ENCODE measurements at places on chromosomes 1 and 21.
A peak's percentile ranks its signal among the peaks of the same experiment; 100 is the strongest.

GRCh38 chr1:108079440-108080025, 114.6 kb upstream of the VAV3 start:
- DNase-seq: no peak

GRCh38 chr1:181483285-181484195, at the start of gene CACNA1E:
Gene CACNA1E (plus strand): TSS chr1:181483517. CDS start chr1:181483745, 228 bp downstream.
- DNase-seq: no peak

DNA sequence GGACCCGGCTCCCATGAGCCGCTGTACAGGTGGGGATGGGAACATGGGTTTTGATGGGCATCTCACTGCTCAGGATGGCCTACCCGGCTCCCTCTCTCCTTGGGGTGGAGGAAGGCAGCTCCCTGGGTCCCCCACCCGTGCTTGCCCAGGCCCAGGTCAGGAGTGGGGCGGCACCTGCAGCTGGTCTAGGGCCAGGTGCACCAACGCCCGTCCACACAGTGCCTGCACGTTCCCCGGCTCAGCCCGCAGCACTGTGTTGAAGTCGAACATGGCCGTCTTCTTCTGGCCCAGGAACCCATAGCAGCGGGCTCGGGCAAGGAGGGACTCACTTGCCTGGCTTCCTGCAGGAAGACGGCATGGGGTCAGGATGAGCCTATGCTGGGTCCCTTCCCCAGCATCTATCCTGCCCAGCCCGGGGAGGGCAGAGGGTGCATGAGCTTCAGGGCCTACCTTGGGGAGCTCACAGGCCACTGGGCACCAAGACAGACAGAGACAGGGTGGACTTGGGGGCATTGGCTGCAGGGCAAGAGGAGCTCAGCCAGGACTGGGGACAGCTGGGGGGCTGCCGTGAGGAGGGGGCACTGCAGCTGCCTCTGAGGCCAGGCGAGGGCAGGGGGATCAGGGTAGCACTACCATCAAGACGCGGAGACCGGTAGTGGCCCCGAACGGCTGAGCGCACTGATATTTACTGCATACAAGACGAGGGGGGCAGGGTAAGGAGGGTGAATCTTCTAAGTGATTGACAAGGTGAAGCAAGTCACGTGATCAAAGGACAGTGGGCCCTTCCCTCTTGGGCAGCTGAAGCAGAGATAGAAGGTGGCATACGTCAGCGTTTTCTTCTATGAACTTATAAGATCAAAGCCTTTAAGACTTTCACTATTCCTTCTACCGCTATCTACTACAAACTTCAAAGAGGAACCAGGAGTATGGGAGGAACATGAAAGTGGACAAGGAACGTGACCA, 17.8 kb downstream of the TTC34 start:
- no peak for DNase-seq

DNA sequence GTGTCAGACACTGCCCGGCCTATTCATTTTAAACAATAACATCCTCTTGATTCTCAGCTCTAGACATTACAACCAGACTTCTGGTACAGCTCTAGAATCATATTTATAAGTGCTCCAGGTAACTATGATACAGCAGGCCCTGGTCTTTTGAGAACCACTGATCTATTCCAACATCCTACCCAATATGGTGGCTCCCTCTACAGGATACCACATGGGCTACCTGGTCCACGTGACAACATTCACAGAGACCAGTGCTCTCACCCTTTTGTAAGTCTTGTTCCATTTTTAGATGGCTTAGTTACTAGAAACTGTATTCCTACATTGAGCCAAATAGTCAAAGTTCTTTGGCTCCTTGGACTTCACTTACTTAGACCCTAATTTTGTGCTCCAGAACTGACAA, 102.9 kb downstream of the PTPN14 start:
- DNase-seq: no peak

DNA sequence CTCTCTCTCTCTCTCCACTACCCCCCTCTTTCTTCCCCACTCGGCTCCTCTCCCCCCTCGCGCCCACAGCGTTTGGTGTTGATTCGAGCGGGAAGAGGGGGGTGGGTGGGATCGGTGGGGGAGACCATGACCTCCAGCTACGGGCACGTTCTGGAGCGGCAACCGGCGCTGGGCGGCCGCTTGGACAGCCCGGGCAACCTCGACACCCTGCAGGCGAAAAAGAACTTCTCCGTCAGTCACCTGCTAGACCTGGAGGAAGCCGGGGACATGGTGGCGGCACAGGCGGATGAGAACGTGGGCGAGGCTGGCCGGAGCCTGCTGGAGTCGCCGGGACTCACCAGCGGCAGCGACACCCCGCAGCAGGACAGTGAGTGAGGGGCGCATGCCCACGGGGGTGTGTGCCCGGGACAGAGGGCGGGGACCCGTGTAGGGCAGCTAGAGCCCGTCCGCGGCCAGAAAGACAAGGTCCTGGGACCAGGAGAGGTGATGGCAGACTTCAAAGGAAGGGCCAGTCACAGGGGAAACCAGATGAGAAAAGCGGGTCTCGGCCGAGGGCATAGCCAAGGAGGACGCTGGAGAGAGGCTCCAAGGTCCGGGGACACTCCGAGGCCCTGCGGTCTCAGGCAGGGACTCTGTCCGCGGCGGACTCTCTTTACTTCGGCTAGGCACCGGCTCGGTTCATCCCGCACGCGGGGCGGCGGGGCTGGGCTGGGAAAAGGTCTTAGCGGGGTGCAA, at the start of gene PRRX1:
TSS of gene PRRX1 (plus strand) at position 39 of the 735 bp plus-strand sequence. CDS start at position 127, 88 bp downstream.
- DNase-seq: no peak

GRCh38 chr1:26999440-26999987, 6.0 kb downstream of the TRNP1 start:
- DNase-seq: no peak

GRCh38 chr21:45463871-45464270, 58.9 kb downstream of the COL18A1 start:
- DNase-seq: no peak

DNA sequence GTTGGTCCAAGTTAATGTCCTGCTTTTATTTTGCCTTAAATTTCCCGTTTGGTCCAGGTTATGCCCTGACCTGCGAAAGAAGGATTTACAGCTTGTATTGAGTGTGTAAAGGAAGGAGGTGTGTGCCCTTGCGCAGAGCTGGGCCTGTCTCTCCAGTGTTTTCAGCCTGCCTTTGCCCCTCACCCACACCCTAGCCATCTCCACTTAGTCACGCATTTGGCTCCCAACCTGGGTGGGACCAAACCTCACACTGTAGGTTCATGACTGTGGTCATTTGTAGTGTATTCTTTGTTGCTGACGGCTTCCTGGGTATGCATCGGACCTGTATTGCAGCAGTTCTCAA, 572 bp upstream of the SRSF10 start:
- DNase-seq: no peak

DNA sequence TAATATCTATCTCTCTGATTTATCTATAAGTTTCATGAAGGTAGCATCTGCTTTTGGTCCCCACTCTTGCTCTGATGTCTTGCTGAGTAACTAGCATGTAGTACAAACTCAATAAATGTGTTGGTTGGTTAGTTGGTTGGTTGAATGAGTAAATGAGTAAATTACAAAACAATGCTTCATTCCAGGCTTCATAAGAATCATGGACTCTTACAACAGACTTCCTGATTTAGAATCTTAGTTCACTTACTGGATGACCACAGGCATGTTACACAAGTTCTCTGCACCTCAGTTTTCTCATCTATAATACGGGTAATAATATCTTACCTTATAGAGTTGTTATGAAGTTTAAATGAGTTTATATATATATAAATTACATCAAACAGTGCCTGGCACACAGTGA, 98.6 kb downstream of the ZNF281 start:
- no peak for DNase-seq

- DNase-seq: no peak
Measured at GRCh38 chr1:7526196-7526866, 244.8 kb upstream of the VAMP3 start.

- no peak for DNase-seq
Measured at GRCh38 chr1:198030682-198031081, 113.5 kb downstream of the LHX9 start.

- no peak for DNase-seq
Measured at GRCh38 chr1:206793620-206794019, 21.3 kb upstream of the IL10 start.

DNA sequence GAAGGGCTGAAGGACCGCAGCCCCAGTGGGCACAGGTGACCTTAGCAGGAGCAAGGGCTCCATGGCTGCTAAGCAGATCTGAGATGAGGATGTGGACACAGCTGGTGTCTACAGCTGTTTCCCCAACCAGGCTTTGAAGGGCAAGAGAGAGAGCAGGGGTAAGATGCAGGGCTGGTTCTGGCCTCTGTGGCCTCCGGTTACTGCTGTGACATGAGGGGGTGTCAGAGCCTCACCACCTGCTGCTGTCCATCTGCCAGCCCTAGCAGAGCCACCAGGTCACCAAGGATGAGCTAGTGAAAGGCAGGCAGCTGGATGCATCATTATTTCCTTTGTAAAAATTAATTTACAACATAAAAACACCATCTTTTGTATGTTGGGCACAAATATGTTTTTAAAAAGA, 33.4 kb downstream of the OBSCN start:
- no peak for DNase-seq

- no peak for DNase-seq
Measured at GRCh38 chr1:18527921-18528320, 47.2 kb downstream of the KLHDC7A start.

DNA sequence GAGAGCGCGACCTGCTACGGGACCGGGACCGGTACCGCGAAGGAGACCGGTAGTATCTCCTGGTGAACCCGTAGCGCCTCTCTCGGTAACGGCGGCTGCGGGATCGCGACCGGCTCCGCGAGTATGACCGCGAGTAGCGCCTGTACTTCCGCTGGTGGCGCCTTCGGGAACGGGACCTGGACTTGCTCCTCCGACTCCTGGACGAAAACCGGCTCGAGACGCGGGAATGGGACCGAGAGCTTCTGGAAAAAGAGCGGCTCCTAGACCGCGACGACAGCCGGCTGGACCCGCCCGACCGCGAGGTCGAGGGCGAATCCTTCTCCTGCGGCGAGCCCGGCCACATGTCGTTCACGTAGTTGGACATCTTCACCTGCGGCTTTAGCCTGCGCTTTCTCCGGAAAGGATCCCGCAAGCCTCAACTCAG, 642 bp downstream of the RSRP1 start:
- no peak for DNase-seq

- peak; percentile 63 for DNase-seq
Measured at GRCh38 chr1:7549277-7550161, 221.6 kb upstream of the VAMP3 start.

- no peak for DNase-seq
Measured at GRCh38 chr21:38659936-38660332, 145.8 kb upstream of the ETS2 start.

GRCh38 chr1:227125929-227126545, 185.9 kb downstream of the COQ8A start:
- no peak for DNase-seq

DNA sequence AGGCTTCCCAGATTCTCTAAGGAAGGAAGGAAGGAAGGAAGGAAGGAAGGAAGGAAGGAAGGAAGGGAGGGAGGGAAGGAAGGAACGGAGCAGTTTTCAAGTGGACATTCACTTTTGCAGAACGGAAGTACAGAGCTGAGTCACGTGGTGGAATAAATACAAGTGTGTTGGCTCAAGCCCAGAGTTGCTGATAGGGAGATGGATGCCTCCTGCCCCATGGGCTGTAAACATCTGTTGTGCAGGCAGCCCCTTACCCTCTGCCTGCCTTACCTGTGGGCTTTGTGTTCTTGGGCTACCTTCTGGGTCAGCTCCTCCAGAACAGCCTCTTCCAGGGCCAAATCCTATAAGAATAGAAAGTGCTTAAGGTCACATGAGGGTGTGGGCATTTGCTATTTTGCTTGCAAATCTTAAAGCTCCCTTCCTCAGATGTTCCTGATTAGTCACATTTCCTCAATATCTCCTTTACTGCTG, 121.7 kb downstream of the SMYD2 start:
- DNase-seq: no peak

DNA sequence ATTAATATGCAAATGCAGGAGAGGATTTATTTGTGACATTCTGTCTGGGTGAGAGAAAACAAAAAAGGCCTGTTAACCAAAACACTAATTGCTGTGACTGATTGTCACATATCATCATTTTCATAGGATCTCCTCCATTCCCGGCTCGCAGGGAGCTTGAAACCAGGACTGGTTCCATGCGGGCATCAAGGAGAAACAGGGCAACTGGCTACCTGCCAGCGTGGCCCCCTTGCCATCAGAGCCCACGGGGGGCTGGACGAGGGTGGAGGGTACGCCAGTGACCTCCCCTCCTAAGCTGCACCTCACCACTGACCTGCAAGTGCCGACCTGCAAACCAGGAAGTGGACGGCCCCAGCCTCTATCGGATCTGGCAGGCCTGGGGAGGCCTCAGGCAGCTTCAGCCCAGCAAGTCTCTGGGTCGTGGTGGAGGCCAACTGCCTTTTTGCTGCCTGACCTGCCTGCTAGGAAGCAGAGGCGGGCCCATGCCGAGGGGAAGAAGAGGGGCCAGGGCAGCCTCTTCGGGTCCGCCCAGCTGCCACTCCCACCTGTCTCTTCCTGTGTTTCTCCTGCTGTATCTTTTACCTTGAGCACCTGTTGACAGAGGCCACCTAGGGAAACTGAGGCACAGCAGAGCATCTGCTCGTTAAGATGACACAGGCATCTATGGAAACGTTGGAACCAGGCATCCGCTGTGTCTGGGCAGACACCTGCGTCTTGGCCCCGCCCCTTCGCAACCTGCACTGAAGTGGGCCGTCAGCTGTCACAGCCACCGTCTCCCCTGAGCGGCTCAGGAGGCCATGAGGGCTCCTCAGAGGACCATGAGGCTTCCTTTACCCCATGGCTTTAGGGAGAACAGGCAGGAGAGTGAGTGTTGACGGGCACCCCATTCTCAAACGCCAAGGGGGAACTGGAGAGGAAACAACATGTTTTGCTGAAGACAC, 74.8 kb downstream of the CASZ1 start:
- no peak for DNase-seq

DNA sequence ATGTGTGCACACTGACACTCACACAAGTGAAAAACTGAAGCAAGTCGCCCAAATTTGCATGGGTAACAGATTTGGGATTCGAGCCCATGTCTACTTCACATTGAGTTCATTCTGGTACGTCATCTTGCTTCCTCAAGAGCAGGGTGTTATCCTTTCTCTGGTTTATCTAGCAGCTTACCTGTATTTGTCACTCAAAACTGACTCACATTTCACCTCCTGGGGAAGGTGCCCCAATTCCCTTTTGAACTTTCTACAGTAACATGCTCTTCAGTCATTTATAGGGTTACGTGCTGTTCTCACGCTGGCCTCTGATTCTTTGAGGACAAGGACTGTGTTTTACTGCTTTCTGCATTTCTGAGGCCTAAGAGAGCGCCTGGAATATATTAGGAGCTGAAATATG, 162.8 kb downstream of the PDE4B start:
- DNase-seq: no peak

- DNase-seq: no peak
Measured at GRCh38 chr1:3714814-3715213, 37.4 kb upstream of the CCDC27 start.

DNA sequence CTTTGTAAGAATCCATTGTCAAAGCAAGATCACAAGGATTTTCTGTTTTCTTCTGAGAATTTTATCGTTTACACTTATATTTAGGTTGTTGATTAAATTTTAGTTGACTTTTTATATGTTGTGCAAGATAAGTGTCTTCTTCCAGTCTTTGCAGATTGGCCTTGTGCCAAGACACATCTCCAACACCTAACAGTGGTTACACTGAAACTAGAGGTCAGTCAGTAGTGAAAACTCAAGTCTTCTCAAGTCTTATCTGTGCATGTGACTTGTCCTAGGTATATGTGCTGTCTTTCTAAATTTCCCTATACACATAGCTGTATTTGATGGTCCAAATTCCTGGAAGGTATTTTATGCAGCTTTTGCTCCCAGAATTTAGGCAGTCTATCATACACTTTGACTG, 1183.2 kb upstream of the B3GALT2 start:
- DNase-seq: no peak

Measured in Panc1 (cell line).